T-helper 17 cell (primary cell): ENCODE measurements at places on chromosomes 3 and 15.
A peak's percentile ranks its signal among the peaks of the same experiment; 100 is the strongest.

DNA sequence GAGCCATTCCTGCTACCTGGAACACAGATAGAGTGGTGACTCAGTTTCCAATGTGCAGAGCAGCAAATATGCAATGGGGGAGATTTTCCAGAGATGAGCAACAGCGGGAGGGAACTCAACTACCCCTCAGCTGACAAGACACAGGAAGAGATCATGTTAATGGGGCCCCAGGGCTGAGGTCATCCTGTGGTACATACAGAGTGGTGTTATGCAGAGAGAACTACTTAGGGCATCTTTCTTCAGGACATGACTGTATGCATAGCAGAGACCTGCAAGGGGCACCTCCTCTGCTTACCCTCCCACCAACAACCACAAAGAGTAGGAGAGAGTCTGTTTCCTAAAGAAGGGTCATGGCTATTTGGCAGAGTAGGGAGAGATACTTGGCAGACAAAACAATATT lies 6.8 kb upstream of the TBC1D5 start:
- no peak for DNase-seq
- H3K4me1 ChIP-seq, result peaks cover 16% of the 10 kb centered on the region
- H3K4me3 ChIP-seq, result peak overlapping the region; percentile 92
- H3K27me3 ChIP-seq, result no peaks in the 10 kb centered on the region
- H3K36me3 ChIP-seq, result no peaks in the 10 kb centered on the region
- H3K27ac ChIP-seq, result peak overlapping the region; percentile 93

GRCh38 chr3:188956839-188957489 lies 214.8 kb upstream of the TPRG1 start:
- no peak for DNase-seq
- no peak overlapping the region for H3K4me3 ChIP-seq
- peaks cover 3% of the 10 kb centered on the region for H3K4me1 ChIP-seq
- no peaks in the 10 kb centered on the region for H3K36me3 ChIP-seq

DNA sequence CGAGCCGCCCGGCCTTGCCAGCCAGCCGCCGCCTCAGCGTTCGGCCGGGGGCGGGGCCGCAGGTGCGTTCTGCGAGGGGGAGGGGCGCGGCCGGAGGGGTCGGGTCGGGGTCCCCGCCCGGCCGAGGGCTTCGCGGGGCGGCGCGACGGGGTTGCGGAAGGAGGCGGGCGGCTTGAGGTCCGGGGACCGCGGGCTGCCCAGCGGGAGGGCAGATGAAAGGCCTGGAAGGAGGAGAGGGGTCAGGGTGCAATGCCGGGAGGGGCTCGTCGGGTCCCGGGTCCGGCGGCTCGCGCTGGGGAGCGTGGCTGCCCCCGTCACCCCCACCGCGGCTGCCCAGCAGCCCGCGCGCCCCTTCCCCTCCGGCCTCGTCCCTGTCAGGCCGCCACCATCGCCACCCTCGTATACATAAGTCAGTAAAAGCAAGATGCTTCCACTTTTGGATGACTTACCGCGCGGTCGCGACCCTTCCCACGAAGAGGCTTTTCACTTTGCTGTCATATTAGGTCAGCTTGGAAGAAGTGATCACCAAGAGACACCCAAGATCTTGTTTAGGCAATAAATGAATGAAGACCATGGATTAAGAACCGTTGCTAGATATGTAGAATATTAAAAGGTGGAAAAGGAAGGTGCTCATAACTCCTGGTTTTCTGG lies 620 bp upstream of the ANP32A start:
- H3K27me3 ChIP-seq, result no peaks in the 10 kb centered on the region
- peaks cover 8% of the 10 kb centered on the region for H3K36me3 ChIP-seq
- H3K27ac ChIP-seq, result peak overlapping the region; percentile 99
- peak overlapping the region; percentile 99 for H3K4me3 ChIP-seq
- no peak for DNase-seq

DNA sequence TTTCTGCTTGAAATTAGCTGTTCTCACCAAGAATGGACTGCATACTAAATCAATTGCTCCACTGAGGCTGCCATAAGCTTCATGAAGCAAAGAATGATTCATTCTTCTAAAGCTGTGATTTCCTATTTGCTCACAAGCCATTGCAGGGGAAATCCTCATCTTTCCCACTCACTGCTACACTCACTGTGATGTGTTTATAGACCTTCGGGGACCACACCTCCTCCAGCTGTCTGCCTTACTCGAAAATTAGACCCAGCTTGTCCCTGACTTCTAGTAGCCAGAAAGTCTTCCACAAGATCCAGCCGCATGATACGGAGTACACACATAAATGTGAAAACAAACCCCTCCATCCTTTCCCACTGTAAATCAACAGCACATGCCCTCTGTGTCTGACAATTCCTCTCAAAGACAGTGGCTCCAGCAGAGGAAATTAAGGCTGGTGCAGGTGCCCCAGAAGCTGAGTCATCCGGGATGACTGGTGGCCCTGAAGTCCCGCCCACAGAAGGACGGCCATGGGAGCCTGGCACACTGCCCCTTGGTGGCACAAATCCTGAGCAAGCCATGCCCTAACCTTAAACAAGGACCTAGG lies 172.0 kb downstream of the STT3B start:
- H3K36me3 ChIP-seq, result peaks cover 2% of the 10 kb centered on the region
- peaks cover 48% of the 10 kb centered on the region for H3K27me3 ChIP-seq
- no peak overlapping the region for H3K4me3 ChIP-seq
- H3K27ac ChIP-seq, result no peak overlapping the region
- peaks cover 3% of the 10 kb centered on the region for H3K4me1 ChIP-seq
- DNase-seq, result no peak

GRCh38 chr3:133532951-133533350 lies 40.5 kb upstream of the CDV3 start:
- DNase-seq, result no peak
- no peaks in the 10 kb centered on the region for H3K36me3 ChIP-seq
- no peak overlapping the region for H3K4me3 ChIP-seq
- H3K4me1 ChIP-seq, result no peaks in the 10 kb centered on the region
- no peak overlapping the region for H3K27ac ChIP-seq
- peaks cover 5% of the 10 kb centered on the region for H3K27me3 ChIP-seq

GRCh38 chr15:84647726-84648125 lies 6.4 kb downstream of the WDR73 start:
- no peak overlapping the region for H3K4me3 ChIP-seq
- peaks cover 13% of the 10 kb centered on the region for H3K4me1 ChIP-seq
- H3K27ac ChIP-seq, result peak overlapping the region; percentile 60
- DNase-seq, result no peak
- H3K27me3 ChIP-seq, result no peaks in the 10 kb centered on the region

- no peaks in the 10 kb centered on the region for H3K36me3 ChIP-seq
- no peak for DNase-seq
- H3K4me3 ChIP-seq, result no peak overlapping the region
- H3K27me3 ChIP-seq, result peaks cover 43% of the 10 kb centered on the region
These were observed 81.8 kb upstream of the THBS1 start for GRCh38 chr15:39499042-39499441.

- no peaks in the 10 kb centered on the region for H3K36me3 ChIP-seq
- no peak for DNase-seq
- peaks cover 24% of the 10 kb centered on the region for H3K27me3 ChIP-seq
- H3K27ac ChIP-seq, result no peak overlapping the region
These were observed 64.3 kb downstream of the PLAAT1 start for GRCh38 chr3:193305356-193305755.

- no peak overlapping the region for H3K4me3 ChIP-seq
- no peaks in the 10 kb centered on the region for H3K27me3 ChIP-seq
- no peaks in the 10 kb centered on the region for H3K36me3 ChIP-seq
- no peak overlapping the region for H3K27ac ChIP-seq
- DNase-seq, result no peak
These were observed 74.7 kb downstream of the SPATA16 start for GRCh38 chr3:173066044-173067004.

GRCh38 chr15:72173864-72174550 lies 23.6 kb downstream of the GRAMD2A start:
- no peaks in the 10 kb centered on the region for H3K36me3 ChIP-seq
- no peak for DNase-seq
- H3K27ac ChIP-seq, result no peak overlapping the region
- H3K4me1 ChIP-seq, result peaks cover 7% of the 10 kb centered on the region
